Activated B cell treated with CpG ODN at 0.5 μM for 24 hours (primary cell): ENCODE measurements at places on chromosomes 6 and 20.
A peak's percentile ranks its signal among the peaks of the same experiment; 100 is the strongest.

DNA sequence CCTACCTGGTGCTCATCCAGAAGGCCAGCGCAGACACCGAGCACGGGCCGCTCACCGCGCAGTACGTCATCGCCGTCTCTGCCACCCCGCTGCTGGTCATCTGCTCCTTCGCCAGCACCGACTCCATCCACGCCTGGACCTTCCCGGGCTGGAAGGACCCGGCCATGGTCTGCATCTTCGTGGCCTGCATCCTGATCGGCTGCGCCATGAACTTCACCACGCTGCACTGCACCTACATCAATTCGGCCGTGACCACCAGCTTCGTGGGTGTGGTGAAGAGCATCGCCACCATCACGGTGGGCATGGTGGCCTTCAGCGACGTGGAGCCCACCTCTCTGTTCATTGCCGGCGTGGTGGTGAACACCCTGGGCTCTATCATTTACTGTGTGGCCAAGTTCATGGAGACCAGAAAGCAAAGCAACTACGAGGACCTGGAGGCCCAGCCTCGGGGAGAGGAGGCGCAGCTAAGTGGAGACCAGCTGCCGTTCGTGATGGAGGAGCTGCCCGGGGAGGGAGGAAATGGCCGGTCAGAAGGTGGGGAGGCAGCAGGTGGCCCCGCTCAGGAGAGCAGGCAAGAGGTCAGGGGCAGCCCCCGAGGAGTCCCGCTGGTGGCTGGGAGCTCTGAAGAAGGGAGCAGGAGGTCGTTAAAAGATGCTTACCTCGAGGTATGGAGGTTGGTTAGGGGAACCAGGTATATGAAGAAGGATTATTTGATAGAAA is 2.0 kb downstream of the SLC35D3 start:
- no peak for DNase-seq

DNA sequence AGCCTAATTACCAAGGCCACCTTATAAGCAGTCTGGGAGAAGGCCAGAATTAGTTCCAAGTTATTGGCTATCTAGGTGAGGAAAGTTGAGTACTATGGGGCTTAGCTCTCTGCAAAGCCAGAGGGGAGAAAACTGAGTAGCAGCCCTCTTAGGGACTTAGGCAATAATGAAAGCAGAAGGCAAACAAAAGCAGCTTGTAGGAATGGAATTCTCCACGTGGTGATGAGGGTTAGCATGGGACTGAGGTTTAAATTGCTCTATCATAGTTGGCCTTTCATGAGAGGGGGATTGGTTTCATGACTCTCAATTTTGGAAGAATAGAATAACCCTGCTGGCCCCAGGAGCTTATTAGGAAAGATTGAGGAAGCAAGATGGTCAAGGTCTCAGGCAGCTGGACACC is 7.0 kb upstream of the UBE2J1 start:
- DNase-seq = no peak

DNA sequence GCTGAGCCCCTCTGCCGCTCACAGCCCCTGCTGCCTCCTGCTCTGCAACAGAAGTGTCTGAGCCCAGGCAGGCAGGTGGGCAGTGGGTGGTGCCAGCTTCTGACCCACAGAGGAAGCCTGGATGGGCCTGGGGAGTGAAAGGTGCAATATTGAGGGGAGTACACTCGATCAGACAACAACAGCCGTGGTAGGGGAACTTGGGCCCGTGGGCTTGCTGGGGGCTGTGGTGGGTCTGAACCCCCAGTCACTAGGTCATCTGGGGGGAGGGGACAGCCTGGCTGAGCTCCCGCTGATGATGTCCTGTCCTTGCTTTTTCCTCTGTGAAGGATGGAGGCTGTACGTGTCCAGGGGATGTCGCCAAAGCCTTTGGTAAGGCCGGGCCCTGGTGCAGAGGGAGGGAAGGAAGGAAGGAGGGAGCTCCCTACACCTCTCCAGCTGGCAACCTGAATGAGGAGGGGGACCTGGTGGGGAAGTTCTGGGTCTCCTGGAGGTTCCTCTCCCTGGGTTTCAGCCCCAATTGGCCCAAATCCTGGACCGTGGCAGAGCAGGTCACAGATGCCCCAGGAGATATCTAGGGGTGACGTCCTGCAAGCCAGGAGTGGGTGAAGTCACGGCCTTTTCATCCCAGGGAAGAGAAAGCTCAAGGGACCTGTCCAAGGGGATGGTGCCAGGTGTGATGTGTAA is 47.2 kb downstream of the GMPR start:
- DNase-seq = no peak

DNA sequence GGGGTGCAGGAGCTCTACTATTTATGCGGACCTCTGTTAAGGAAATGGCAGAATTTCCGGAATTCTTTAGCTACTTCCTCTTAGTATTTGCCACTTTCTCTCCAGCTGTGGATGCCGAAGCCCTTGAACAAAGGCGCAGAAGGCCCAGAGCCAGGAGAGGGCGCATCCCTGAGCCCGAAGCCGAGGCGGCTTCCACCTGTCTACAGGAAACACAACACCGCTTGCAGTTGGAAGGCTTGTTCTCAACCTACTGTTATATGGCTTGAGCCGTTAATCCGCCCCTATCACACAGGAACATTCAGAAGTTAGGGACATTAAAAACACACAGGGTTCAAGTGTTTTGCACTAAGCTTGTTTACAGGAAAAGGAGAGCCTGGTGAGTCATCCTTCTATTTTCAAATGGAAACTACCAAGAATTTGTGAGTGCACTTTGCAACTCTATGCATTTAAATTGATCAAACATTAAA is 417.1 kb downstream of the BCKDHB start:
- DNase-seq = no peak

DNA sequence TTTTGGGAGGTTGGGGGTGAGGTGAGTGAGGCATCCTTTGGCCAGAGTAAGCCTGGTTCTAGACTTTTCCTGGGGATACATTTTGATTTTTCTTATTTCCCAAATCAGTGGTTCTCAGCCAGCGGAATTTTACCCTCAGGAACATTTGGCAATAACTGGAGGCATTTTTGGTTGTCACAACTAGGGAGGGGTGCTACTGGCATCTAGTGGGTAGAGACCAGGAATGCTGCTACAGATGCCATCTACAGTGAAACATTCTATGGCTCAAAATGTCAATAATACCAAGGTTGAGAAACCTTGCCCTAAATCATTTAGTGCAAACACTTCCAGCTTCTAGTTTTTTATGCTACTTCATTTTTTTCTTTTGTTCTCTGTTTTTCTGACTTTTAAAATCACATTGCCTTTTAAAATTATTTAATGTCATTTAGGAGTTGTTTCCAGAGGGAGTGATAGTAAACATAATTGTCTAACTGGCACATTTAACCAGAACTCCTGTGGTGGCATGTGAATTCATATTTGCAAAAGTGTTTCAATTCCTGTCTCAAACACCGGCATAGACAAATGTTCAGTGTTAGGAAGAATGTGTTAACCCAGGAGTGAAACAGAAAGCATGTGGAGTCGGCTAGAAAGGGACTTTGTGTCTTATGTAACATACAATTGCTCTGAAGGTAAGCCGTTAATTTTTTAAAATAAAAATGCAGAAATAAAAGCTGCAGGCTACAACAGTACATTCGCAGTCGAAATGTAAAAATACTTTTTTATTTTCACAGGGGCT is 59.0 kb downstream of the QRSL1 start:
- no peak for DNase-seq

- no peak for DNase-seq
These were observed 3.5 kb downstream of the NUP153 start for GRCh38 chr6:17703256-17703694.

GRCh38 chr20:25083773-25084625 is 2.1 kb upstream of the VSX1 start:
- no peak for DNase-seq

DNA sequence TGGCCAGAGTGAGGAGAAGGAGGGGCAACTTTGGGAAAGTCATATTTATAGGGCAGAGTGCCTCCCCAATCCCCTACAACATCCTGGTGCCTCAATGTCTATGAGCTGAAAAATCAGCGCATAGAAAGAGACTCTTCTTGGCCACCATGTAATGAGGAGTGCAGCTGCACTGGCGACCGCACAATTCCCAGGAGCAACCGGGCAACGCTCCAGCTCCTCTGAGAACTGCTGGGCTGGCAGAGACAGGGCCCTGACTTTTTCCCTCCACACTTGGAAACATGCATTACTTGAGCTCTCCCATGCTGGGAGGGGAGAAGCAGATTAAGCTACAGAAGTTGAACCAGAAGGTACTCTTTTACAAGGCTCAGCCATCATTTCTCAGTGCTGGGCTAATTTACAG is 31.4 kb upstream of the MARCKS start:
- DNase-seq = no peak

DNA sequence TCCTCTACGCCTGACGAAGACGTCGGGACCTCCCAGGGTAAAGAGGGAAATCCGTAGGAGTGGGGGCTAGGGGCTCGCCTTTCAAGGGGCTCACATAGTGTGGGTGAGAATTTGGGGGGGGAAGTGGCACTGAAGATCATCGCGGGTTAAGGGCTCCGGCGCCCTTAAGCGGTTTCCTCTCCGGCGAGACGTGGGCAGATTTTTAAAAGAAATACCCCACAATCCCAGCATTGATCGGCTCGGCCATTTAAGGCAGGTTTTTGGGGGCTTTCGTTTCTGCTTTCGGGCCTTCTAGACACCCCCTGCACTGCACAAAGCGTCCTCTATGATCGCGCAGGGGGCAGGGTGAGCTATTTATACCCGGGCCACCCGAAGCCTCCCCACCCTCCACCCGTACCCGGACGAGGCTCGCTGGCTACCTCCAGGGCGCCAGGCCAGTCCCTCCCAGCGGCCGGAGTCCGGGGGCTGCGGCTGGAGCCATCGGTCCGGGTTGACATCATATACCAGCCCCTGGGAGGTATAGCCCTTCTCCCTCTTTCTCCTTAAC is 1.2 kb downstream of the NKX2-2 start:
- DNase-seq = no peak

- no peak for DNase-seq
These were observed 115.1 kb downstream of the QKI start for GRCh38 chr6:163529605-163530004.

DNA sequence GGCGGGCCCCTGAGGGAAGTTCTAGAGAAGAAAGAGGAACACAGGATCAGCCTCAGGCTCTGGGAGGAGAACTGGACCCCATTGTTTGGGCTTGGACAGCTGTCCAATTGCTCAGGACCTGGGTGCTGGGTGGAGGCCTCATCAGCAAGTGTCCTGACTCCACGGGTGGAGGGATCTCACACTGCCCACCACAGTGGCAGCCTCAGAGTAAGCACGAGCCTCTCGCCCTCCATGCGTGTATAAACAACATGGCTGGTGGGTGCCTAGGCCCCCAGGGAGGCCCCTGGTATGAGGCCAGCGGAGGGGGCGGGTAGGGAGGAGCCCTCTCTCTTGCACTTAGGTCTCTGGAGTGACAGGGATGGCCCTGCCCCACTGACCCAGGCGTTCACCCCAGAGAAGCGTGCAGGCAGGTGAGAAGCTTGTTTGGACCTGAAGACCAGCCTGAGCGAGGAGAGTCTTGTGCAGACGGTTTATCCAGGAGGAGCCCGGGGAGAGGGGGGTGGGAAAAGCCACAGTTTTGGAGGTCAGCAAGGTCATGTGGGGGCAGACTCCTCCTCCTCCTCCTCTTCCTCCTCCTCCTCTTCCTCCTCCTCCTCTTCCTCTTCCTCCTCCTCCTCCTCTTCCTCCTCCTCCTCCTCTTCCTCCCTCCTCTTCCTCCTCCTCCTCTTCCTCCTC is 41.9 kb upstream of the BHLHE23 start:
- no peak for DNase-seq

DNA sequence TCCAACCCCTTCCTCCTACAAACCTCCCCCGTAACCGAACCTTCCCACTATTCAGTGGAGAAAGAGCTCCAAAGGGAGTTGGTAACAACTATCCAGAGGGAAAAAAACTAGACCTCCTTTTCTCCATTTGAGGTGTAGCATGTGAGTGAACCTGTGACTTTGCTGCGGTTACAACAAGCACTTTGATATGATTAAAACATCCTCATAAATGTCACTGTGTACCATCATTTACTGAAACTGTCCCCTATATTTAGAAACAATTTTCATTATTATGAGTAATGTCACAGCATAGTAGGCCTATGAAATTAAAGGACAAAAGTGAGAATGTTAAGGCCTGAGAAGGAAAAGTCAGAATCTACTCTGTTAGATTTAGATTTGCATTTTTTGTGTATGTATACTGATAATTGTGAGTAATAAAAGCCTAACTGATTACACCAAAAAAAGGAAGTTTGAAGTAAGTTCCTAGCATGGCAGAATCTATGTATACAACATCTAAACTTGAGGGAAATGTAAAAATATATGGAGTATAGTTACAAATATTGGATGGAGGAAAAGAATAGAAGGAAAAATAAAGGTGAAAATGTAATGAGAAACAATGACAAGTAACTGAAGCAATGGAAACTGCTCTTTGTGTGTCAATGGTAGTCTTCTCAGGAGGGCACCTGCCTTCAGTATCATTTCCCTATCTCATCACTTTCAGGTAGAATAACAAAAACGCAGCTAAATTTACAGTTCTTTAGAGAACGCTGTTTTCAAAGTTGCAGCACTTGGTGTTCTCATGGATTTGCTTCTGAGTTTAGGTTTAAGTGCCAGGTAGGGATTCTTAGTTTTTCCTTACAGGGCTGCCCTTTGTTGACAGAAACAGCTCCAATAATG is 145.9 kb downstream of the IMPG1 start:
- DNase-seq = no peak

- DNase-seq = no peak
These were observed 194.0 kb downstream of the ARHGAP18 start for GRCh38 chr6:129516005-129516404.

- DNase-seq = no peak
These were observed 11.9 kb upstream of the ZFAND3 start for GRCh38 chr6:37807656-37808055.

GRCh38 chr6:73523434-73524123 is 2.7 kb upstream of the EEF1A1 start:
- DNase-seq = peak; percentile 78

- DNase-seq = no peak
These were observed 349.2 kb downstream of the TPBG start for GRCh38 chr6:82712826-82713225.

DNA sequence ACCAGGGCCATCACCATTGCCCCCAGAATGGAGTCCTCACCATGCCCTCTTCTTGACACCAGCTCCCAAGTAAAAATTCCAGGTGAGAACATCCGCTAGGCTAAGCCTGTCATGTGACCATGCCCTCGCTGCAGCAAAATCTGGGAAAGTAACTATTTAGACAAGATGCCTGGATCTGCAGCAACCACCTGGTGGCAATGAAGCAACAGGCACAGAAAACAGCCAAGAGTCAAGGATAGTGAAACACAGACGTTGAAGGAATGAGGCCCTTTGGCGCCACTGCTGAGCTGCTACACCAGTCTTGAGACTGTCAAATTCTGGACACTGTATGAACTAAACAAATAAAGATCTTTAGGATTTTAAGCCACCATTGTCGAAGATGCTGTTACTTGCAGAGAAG is 30.1 kb upstream of the TGM6 start:
- no peak for DNase-seq

GRCh38 chr20:38023181-38024001 is 9.9 kb downstream of the TTI1 start:
- no peak for DNase-seq

DNA sequence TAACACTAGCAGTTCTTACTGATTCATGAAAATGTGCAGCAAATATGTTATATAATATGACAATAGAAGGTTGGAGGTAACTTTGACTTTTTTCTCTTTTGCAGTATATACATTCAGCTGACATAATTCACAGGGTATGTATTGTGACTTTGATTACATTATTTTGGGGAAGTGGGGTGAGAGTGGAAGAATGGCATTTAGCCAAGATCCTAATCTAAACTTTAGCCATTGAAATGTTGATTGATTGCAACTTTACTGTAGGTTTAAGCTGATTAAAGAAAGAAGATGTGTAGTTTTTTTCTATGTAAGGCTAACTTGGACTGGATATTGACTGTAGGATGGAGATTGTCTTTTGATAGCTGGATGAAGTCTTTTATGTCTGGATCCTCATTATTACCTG is 46.0 kb downstream of the MAPK14 start:
- no peak for DNase-seq

GRCh38 chr20:18165553-18165952 is 27.9 kb downstream of the KAT14 start:
- no peak for DNase-seq
